Nephron progenitor cell (in vitro differentiated cells): ENCODE measurements at places on chromosomes 12 and 14.

DNA sequence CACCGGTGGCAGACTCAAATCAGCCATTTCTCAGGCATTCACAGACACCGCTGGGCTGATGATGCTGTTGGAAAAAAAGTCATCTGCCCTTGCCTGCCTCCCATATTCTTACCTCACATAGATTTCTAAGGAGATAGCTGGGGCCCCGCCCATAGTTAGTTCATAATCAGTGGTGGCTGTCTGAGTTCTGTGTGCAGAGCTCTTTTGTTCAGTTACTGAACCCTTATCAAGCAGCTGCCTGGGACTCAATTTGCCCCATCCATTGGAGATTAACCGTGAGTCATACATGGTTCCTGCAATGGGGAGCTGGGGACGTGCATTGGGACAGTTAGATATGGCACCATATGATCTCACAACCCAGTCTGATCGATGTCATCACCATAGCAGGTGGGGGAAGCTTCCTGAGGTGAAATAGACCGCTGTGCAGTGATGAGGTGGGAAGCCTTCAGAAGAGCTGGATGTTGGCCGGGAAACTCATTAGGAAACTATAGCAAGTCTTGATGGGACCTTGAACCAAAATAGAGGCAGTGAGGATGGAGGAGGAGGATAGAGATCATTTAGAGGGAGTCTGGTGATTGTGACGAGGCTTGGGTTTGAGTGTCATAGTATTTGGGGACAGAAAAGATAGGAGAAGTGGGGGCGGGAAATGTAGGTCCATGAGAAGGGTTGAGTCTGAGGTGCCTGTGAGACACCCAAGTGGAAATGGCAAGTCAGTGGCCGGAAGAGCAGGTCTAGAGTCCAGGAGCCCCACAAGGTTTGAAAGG lies 147.8 kb downstream of the GCH1 start:
- DNase-seq, result no peak

DNA sequence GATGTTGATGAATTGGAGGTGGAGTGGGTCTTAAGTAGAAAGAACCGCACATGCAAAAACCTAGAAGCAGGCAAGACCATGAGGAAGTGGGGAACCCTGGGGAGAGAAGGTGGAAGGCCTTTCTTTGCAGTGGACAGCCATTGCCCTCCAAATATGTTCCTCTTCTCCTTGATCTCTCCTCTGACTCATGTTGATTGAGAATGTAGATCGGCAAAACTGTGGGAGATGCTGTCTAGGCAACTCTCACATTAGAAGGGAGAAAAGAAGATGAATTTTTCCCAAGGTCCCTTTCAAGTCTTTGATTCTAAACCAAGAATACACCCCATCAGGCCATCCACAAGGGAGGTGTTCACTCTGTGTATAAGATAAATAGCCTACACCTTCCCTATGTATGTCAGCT lies 257.5 kb downstream of the MSRB3 start:
- DNase-seq, result no peak

GRCh38 chr14:102665621-102666020 lies 73.2 kb downstream of the RCOR1 start:
- DNase-seq, result no peak

GRCh38 chr12:108806346-108806745 lies 51.0 kb downstream of the SSH1 start:
- no peak for DNase-seq

GRCh38 chr12:6771509-6772330 lies 600 bp upstream of the LAG3 start:
- DNase-seq, result no peak

DNA sequence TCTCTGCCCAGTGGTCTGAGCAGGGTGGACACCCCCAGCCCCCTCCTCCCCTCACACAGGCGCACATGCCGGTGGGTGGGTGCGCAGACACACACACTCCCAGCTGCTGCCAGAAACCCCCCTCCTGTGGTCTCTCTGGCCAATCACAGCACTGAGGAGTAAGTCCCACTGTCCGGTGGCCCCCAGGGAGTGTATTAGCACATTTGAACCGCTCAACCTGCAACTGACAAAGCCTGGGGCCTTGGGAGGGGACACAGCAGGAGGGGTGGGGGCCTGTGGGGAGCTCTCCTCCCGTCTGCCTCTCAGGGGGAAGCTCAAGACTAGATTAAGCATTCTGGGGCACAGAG lies 11.7 kb downstream of the FIGNL2 start:
- no peak for DNase-seq

- no peak for DNase-seq
These were observed 324.0 kb upstream of the PDE3A start for GRCh38 chr12:20044351-20044750.

DNA sequence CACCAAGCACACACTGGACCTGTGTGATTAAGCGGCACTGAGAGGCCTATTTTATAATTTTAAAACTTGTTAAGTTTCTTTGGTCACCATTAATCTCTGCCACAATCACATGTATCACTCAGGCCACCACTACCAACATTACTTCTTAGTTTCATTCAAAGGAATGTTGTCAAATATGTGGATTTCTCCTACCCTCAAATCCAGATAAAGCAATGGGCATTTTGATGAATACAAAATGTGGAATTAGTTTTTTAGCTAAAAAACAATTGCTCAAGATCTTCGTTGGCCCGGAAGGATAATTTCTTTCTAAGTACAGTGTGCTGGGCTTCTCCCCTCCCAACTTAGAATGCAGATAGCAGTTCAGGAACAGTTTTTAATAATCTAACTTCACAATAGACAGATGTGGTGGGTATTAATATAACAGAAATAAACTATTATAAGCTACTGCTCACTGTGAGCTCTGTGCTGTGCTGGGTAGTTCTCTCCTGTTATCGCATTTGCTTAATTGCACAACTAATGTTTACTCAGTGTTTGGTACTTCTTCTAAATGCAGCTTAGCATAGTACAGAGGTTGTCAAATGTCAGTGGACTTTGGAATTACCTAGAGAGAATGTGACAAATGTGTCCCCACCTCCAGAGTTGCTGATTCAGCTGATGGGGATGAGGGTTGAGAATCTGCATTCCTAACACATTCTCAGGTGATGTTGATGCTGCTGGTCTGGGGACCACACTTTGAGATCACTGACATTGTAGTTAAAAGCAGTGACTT lies 266.7 kb upstream of the AMIGO2 start:
- DNase-seq, result no peak

GRCh38 chr12:19085090-19085489 lies 44.4 kb upstream of the PLEKHA5 start:
- no peak for DNase-seq

DNA sequence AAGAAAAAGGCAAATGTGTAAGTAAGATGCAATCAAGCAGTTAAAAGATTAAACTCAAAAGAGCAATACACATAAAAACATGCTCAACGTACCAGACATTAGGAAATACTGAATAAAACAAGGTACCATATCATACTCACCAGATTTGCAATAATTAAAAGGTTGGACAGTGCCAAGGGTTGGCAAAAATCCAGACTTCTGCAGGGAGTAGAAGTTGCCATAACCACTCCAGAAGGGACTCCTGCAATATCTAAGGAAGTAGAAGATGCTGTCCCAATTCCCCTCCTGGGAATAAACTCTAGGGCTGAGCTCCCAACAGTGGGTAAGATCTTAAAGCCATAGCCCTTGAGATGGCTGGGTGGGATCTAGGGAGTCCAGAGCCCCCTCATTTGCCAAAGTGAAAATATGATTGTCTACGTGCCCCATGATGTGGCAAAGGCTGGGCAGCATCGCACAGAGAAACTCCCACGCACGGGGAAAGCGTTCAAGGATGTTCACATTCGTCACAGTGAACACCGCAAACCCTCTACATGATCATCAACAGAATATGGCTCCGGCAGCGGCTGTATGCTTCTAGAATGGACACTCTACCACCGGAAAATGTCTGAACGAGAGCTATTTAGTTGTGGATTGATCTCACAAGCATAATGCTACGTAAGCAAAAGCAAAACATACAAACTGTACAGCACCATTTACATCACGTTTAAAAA lies 12.3 kb downstream of the KCTD10 start:
- DNase-seq, result no peak

GRCh38 chr12:122276242-122276641 lies 9.9 kb upstream of the VPS33A start:
- DNase-seq, result no peak

DNA sequence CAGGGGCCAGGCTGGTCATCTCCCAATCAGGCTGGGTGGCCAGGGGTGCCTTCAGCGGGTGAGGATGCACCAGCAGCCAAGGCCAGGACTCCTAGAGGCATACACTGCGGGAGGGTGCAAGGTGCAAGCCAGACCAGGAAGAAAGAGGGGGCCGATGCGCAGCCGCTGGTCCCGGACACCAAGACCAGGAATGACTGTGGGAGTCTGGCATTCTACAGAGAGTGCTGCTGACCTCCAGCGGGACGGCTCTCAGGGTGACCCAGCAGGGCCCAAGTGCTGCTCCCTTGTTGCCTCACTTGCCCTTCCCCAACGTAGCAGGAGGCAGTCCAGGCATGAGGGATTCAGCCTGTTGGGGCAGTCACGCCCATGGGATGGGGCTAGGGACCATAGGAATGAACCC lies 35.8 kb downstream of the DEGS2 start:
- DNase-seq, result no peak

DNA sequence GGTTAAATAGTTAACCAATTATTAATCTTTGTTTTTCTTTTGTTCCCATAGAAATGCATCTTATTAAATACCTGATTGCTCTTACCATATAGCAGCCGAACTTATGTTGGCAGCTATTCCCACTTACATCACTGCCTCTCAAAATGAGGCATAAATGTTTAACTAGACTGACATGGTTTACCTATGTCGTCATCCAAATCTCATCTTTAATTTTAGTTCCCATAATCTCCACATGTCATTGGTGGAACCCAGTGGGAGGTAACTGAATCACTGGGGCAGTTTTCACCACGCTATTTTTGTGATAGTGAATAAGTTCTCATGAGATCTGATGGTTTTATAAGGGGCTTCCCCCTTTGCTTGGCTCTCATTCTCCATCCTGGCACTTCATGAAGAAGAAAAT lies 499.2 kb upstream of the ATP2B1 start:
- no peak for DNase-seq

DNA sequence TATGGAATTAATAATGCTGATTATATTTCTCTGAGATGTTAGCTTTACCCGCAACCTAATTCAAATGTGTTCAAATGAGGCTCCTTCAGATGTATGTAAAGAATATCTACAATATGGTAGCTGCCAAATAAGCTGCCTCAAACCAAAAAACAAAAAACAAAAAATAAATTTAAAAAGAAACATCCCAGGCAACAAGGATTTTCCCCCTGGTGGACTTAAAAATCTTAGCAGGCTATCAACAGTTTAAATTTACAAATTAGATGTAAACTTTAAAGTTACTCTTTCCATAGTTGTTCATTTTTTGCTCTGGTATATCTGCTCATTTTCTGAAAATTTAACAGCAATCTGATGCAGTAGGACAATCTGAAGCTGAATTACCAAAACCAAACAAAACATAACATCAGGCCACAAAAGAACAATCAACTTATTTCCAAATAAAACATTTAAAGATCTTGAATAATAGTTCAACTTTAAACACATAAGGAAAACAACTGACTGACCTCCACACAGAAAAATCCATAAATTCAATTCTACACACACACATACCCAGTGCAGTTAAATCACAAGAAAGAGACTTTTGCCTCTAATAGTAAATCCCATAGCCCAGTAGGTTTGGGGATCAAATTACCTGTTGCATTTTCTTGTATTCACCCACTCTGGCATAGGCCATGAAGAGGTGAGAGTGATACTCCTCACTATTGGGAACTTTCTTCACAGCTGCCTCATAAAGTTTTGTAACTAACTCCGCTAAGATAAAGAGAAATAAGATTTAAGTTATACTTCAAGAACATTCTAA lies 21.3 kb downstream of the NAA25 start:
- DNase-seq, result no peak

- DNase-seq, result no peak
These were observed 41.5 kb upstream of the ASPG start for GRCh38 chr14:104044016-104044415.

- DNase-seq, result no peak
These were observed 42.4 kb upstream of the VRK1 start for GRCh38 chr14:96754845-96755184.

GRCh38 chr14:88029500-88029899 lies 24.6 kb downstream of the GPR65 start:
- DNase-seq, result no peak

GRCh38 chr14:81632157-81632556 lies 98.5 kb upstream of the SEL1L start:
- no peak for DNase-seq

GRCh38 chr14:55427439-55427838 lies 13.0 kb downstream of the TBPL2 start:
- no peak for DNase-seq

- no peak for DNase-seq
These were observed 39.8 kb upstream of the ANO2 start for GRCh38 chr12:5984873-5985272.

- no peak for DNase-seq
These were observed 11.2 kb downstream of the TTC9 start for GRCh38 chr14:70652871-70653270.

DNA sequence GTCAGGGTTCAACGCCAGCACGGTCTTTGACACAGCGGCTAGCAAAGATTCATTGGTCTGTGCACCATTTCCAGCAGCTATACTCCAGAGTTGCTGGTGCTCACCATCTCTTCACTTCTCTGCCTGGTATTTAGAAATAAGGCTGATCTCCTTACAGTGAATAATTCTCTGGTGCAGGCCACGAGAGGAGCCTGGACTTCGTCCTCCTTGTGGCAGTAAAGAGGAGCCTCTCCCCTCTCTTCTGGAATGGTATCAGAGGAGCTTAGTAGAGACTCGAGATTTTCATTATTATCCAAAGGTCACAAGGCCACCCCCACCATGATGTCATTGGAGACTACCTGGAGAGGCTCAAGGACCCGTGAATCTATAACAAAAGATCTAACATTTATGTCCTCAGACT lies 30.8 kb upstream of the BCL2L14 start:
- DNase-seq, result no peak

DNA sequence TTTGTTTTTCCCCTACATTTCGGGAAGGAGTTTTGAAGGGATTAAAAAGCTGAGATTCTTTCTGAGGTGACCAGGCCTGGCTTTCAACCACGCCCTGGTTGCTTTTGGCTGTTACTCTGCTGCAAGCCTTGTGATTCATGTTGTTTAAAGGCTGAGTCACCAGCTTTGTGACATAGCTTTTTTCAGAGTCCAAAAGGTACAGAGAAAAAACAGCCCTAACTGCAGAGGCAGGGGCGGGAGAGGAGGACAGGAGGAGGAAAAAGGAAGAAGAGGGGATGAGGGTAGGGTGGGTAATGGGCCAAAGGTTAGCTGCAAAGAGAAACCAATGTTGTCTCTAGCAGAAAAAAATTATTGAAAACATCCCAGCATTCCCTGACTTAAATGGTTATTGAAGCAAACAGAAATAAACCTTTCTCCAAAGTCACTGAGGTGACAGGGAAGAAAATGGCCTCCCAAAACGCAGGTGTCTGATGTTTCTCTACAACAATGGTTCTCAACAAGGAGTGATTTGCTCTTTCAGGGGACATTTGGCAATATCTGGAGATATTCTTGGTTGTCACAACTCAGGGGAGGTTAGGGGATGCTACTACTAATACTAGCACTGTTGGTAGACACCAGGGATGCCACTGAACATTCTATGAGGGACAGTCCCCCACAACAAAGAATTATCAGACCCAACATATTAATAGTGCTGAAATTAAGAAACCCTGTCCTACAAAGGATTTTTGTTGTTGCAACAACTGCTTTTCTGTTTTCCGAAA lies 2.1 kb upstream of the UBC start:
- DNase-seq, result no peak
